ENCODE measurements at places on chromosomes 7 and 10. TPM values are rescaled to one million over a fixed set of nuclear protein-coding genes. Genes with fewer than 3 reads are reported as not detected.

- no peaks in the 10 kb centered on the region for H3K4me1 ChIP-seq
- DNase-seq, result no peak
- H3K27me3 ChIP-seq, result no peaks in the 10 kb centered on the region
- no peak overlapping the region for H3K27ac ChIP-seq
- H3K4me3 ChIP-seq, result no peak overlapping the region
Observed at GRCh38 chr10:68877482-68878110, 23.5 kb upstream of the DDX50 start.

GRCh38 chr10:1411956-1412355, 325.4 kb downstream of the ADARB2 start:
- DNase-seq, result no peak
- H3K36me3 ChIP-seq, result no peaks in the 10 kb centered on the region
- H3K4me1 ChIP-seq, result no peaks in the 10 kb centered on the region
- no peaks in the 10 kb centered on the region for H3K27me3 ChIP-seq
- H3K27ac ChIP-seq, result no peak overlapping the region

Gene LBX1
- 13.7 TPM for total RNA-seq

DNA sequence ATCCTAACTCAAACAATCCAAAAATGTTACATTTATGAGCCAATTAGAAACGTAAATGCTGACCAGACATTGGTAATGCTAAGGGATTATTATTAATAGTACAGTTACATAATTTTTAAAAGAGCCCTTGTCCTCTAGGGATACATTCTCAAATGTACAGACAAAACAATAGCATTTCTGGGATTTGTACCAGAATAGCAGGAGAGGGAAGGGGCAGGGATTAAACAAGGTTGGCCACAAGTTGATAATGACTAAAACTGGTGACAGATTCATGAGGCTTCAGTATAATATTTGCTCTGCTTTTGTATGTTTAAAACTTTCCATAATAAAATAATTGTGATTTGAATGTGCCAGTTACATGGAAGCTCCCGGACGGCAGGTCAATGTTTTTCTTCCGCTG, 27.0 kb downstream of the HSPA12A start:
- H3K4me1 ChIP-seq, result no peaks in the 10 kb centered on the region
- no peak overlapping the region for H3K27ac ChIP-seq
- H3K27me3 ChIP-seq, result peaks cover 13% of the 10 kb centered on the region

All from SJCRH30 (cell line).